Fibroblast of the aortic adventitia (primary cell): ENCODE measurements at places on chromosomes 13 and 19. TPM values are rescaled to one million over a fixed set of nuclear protein-coding genes. Genes with fewer than 3 reads are reported as not detected.

The CEACAM20 gene
- total RNA-seq = not detected in 2 replicates

The ZNF844 gene
- 2.0 and 11.1 TPM in 2 replicates for total RNA-seq

The NTN5 gene
- 0.09 TPM in 1 of 2 replicates, not detected in the other for total RNA-seq

The BIVM gene
- total RNA-seq = 31.5 and 44.2 TPM in 2 replicates

The KLK2 gene
- total RNA-seq = not detected in 2 replicates

The ELSPBP1 gene
- total RNA-seq = not detected in 2 replicates

The PPP1R13L gene
- total RNA-seq = 1.3 and 2.8 TPM in 2 replicates

The OSCAR gene
- 0.63 and 2.5 TPM in 2 replicates for total RNA-seq

The ZDHHC20 gene
- 28.0 and 108 TPM in 2 replicates for total RNA-seq

The PTGIR gene
- 11.4 and 23.2 TPM in 2 replicates for total RNA-seq

The RFXAP gene
- 3.7 and 3.8 TPM in 2 replicates for total RNA-seq

The FUT6 gene
- total RNA-seq = not detected in 2 replicates

The NLRP5 gene
- total RNA-seq = not detected in 2 replicates

The VSTM2B gene
- total RNA-seq = not detected in 2 replicates

The PRSS57 gene
- not detected in 2 replicates for total RNA-seq

The ERICH6B gene
- total RNA-seq = not detected in 2 replicates

The LAMP1 gene
- total RNA-seq = 85.1 and 161 TPM in 2 replicates

The ZNF714 gene
- total RNA-seq = 1.7 and 9.7 TPM in 2 replicates

The C19orf73 gene
- 0.41 and 0.54 TPM in 2 replicates for total RNA-seq

The GTPBP3 gene
- 12.1 and 21.1 TPM in 2 replicates for total RNA-seq

The MED29 gene
- total RNA-seq = 16.2 and 25.7 TPM in 2 replicates

The TMEM238 gene
- total RNA-seq = not detected in 2 replicates

The RFPL4AL1 gene
- total RNA-seq = not detected in 2 replicates

The WTIP gene
- 3.6 and 21.8 TPM in 2 replicates for total RNA-seq

The ECSIT gene
- total RNA-seq = 26.3 and 35.5 TPM in 2 replicates

The HSPH1 gene
- 51.8 and 69.9 TPM in 2 replicates for total RNA-seq

The KLHL1 gene
- not detected in 2 replicates for total RNA-seq

The ZNF256 gene
- 2.5 and 7.7 TPM in 2 replicates for total RNA-seq

The CDX2 gene
- not detected in 2 replicates for total RNA-seq

The MTUS2 gene
- 0.36 TPM in 1 of 2 replicates, not detected in the other for total RNA-seq

The PALM gene
- total RNA-seq = 5.7 and 198 TPM in 2 replicates

The ZNF544 gene
- total RNA-seq = 28.2 and 35.6 TPM in 2 replicates

The PRDX2 gene
- 66.7 and 163 TPM in 2 replicates for total RNA-seq

The BST2 gene
- 9.8 and 48.1 TPM in 2 replicates for total RNA-seq
